ENCODE measurements at places on chromosomes 16 and 17. TPM values are rescaled to one million over a fixed set of nuclear protein-coding genes. Genes with fewer than 3 reads are reported as not detected.
A peak's percentile ranks its signal among the peaks of the same experiment; 100 is the strongest.

The ICAM2 gene
- not detected for total RNA-seq

DNA sequence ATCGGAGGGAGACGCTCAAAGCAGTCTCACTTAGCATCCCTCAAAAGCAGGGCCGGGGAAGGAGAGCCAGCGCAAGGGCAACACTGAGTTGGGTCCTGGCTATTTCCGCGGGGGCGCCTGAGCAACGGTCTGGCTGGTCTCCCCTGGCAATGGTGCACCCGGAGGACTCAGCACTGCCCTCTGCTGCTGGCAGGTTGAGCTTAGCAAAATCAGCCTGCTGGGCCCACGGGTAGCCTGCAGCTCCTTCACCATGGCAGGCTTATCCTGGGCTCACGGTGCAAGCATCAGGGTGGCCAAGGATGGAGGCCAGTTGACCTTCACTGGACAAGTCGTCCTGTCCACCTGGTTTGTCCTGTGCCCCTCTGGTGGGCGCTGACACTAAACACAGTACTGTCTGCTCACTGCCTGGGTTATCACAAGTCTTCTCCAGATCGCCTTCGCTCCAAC is 14.4 kb upstream of the ALDH3A1 start:
- DNase-seq = peak; percentile 87

- DNase-seq = no peak
These were observed 126.2 kb upstream of the WSCD1 start for GRCh38 chr17:5943982-5944381.

DNA sequence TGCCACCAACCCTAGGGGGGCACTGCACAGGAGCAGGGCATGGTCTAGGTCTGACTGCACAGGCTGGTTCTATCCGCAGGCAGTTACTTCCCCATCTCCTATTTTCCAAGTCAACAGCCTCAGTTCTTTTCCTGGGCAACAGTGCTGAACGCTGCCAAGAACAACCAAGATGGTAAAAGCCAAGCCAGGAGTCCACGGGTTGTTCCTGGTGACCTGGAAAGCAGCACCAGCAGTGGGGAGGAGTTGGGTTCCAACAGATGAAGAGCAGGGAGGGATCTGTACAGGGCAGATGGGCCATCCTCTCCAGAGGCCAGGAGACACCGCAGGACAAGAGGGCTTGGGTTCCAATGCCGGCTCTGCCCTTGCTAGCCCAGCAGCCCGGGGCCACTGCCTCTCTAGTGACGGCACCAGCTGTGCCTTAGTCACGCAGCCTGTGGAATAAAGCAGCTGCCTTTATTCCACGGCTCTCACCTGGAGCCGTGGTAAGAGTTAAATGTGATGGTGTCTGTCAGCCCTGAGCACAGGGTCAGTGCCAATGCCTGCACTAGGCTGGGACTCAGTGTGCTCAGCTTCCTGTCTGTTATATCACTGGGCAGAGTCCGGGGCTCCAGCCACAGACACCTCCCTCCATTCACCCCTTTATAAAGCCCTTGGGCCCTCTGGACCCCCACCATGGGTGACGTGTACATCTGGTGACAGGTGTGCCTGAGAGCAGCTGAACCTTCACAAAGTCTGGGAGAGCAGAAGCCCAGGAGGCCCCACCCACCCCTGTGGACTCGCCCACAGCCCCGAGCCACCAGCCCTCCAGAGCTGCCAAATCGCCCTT is 44.9 kb downstream of the MARF1 start:
- no peak for DNase-seq

The KRTAP9-2 gene
- total RNA-seq = not detected

GRCh38 chr16:49116873-49117272 is 164.8 kb downstream of the CBLN1 start:
- no peak for DNase-seq

DNA sequence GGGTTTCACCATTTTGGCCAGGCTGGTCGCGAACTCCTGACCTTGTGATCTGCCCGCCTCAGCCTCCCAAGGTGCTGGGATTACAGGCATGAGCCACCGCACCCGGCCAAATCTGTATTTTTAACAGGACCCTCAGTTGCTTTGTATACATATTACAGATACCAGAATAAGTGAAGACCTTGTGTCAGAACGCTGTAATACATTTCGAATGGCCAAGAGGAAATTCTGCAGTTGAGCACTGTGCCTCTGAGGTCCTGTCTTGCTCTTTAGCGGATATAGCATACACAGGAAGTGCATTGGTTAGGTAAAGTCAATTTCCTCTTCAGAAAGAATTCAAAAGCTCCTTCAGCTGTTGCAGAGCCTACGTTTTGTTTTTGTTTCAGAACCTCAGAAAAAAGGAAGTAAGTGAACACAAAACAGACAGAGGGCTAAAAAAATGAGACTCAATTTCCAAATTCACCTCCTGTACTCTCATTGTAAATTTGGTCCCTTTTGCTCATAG is 15.7 kb downstream of the CRLF3 start:
- no peak for DNase-seq

The PDILT gene
- not detected for total RNA-seq

The USP32 gene
- total RNA-seq = 40.8 TPM

The NUPR1 gene
- not detected for total RNA-seq

- DNase-seq = no peak
These were observed 102.0 kb downstream of the ITFG1 start for GRCh38 chr16:47358816-47359215.

The MYH3 gene
- 3.8 TPM for total RNA-seq

DNA sequence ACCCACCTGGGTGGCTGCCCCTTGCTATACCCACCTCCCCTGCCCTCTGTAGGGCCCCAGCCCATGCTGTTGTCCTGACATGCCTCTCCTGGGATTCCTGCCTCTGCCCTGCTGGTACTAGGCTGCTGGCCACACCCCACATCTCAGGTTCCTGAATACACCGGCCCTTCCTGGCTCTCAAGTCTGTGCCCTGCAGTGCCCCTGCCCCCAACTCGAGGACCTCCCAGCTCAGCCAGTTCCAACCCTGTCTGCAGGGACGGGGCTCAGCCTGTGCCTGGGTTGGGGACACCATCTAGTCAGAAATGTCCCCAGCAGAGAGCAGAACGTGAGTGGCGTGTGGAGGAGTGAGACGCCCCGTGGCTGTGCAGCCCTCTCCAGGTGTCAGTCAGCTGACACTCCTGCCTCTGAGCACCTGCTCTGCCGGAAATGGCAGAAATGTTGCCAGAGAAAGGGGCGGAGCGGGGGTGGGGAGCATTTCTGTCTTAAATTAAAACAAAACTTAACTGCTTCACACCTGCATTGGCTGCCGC is 28.7 kb downstream of the ACSF3 start:
- no peak for DNase-seq

The ADORA2B gene
- total RNA-seq = 0.98 TPM

GRCh38 chr17:17685775-17686291 is 4.6 kb downstream of the RAI1 start:
- no peak for DNase-seq

The TBC1D3B gene
- 12.5 TPM for total RNA-seq

GRCh38 chr16:10946308-10946707 is 1.9 kb downstream of the CLEC16A start:
- no peak for DNase-seq

GRCh38 chr16:84806256-84806889 is 13.4 kb upstream of the CRISPLD2 start:
- DNase-seq = no peak

The CHD9 gene
- total RNA-seq = 76.6 TPM

- DNase-seq = no peak
These were observed 1.4 kb downstream of the GPS1 start for GRCh38 chr17:82053130-82053529.

DNA sequence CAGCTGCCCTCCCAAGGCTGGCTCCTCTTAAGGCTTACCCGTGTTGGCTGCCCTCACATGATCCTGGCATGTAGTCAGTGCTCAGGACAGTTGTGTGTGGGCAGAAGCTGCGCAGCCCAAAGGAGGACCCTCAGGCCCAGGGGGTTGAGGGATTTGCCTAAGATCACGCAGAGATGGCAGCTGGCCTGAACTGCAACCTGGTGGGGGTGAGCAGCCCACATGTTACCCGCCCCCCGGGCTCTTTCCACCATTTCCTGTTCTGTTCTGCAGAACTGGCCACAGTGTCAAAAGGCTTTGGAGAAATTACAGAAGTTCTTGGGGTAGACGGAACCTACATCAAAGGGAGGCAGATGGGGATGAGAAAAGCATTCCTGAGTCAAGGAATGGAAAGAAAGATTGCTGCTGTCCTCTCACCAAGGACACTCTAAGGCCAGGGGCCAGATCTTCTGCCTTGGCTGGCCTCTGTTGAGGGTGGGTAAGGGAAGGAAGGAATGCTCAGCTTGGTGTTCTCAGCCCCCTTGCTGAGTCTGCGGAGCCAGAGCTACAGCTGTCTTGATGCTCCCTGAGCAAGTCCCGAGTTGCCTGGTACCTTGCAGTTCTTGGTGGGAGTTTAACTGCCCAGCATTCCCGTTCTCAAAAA is 53.0 kb downstream of the EPN2 start:
- no peak for DNase-seq

- DNase-seq = no peak
These were observed 6.6 kb upstream of the DHRS7C start for GRCh38 chr17:9798008-9798407.

GRCh38 chr16:4803898-4804762 is 1.7 kb upstream of the ROGDI start:
- DNase-seq = no peak

The CDH15 gene
- total RNA-seq = not detected

DNA sequence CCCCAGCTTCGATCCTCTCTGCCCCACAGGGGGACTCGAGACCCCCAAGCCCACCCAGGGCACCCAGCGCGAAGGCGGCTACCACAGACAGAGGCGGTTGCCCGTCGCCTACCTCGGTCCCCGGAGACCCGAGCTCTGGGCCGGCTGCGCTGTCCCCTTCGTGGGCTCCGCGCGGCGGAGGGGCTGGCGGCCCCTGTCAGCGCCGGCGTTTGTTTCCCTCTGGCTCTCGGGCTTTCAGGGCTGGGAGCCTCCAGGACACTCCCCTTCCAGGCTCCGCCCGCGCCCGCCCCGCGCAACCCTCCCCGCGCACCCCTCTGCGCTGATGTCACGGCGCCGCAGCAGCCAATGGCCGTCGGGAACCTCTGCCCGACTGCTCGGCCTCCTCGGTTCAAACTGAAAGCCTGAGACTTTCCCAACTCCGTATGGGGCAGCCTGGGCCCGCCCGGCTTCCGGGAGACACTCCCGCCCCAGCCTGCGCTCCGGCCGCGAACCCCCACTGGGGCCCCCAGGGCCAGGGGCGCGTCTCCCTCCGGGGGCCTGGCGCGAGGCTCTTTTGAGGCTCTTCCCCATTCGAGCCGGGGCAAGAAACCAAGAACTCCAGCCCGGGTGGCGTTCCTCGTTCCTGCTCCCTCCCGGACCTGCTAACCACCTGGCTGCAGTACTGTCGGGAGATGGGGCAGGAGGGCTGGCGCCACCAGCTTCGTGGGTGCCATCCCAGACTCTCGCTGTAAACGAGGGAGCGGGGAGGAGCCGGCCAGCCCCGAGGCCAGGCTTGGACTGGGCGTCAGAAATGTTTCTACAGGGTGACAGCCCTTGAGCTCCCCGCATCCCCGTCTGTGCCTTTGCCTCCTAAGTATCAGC is at the start of gene CDC42EP4:
Gene CDC42EP4, minus strand, starts transcription at position 221 of the 861 bp plus-strand sequence. CDS start 25,501 bp downstream, outside the sequence.
- peak; percentile 92 for DNase-seq

DNA sequence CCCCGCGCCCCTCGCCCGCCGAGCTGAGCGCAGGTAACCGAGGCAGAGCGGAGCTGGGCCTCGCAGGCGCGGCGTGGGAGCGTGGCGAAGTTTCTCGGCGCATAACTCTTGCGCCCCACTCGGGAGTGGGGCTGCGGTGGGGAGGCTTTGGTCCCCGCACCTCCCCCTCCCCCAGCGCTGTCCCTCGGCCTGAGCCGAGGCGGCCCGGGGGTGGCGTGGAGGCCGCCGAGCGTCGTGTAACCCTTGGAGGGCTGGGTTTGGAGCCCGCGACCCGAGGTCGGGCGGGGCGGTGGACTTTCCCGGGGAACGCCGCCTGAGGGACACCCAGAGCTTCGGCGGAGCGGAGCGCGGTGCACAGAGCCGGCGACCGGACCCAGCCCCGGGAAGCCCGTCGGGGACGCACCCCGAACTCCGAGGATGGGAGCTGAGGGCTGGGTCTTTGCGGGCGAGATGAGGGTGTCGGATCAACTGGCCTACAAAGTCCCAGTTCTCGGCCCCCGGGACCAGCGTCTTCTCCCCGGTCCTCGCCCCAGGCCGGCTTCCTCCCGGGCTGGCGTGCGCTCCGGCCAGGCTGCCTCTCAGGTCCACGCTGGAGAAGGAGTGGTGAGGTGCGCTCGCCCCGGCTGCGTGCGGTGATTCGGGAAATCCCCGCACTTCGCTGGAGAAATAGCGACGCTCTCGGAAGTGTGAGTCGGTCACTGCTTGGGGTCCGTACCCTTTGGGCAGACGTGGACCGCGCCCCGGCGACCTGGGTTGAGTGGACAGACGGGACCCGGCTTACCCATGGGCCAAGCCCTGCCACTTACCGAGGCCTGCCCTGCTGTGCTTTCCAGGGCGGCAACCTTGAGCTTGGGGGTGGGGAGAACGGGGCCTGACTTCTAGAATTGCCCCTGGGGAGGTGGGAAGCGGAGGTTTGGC is 168.4 kb downstream of the RAB11FIP4 start:
- no peak for DNase-seq

DNA sequence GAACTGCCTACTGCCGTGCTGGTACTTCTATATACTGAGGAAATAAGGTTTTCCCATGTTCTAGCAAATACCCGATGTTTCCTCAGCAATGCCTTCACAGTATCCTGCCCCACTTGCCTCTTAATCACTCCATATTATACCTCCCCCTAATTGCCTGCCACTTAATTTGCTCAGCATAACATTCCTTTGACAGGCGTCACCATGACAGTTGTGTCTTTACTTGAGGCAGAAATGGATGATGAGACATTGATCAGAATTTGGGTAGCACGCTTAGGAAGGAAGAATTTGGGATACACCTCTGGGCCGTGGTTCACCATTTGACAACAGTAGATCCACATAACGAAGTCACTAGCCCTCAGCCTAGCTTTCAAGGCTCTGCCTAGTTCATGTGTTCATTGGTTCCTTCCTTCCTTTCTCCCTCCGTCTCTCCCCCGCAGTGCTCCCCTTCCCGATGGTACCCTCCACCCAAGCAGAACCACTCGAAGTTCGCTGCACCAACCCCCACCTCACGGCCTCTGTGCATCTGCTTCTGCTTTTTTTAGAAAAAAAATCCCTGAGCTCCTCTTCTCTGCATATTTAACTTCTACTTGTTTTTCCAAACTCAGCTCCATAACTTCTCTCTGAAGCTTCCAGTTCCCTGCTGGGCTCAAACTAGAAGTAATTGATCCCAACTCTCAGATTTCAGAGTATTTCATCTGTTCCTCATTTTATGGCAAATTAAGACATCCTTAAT is 19.4 kb downstream of the IQCK start:
- no peak for DNase-seq

DNA sequence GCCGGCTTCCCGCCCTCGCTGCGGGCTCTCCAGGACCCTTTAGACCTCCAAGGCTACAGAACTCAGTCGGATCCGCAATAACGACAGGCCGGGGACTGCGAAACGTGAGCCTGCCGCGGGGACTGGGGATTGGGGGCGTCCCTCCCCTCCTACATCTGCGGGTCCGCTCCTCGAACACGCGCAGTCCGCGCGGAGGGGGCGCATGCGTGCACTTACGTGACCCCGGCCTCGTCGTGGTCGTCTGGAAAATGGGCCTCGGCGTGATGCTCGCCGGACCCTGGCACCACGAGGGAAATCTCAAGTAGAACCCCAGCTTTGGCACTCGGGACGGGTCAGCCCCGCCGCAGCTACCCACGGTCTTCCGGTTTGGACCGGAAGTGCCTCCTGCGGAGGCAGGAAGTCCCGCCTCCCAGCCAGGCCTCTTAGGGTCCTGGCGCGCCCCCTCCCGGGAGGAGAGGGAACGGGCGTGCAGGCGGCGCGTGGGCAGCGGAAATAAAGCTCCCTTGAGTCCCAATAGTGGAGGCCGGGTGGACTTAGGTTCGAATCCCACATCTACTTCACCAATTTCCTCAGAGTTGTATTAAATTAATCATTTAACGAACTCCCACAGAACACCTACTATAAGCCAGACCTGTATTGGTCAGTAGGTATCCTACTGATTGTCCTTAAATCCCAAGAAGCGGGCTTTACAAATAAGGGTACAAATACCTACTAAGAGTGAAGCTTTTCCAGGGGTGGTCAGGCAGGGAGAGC is at the start of gene TAF1C:
Gene TAF1C, minus strand, starts transcription at position 373 of the 753 bp plus-strand sequence. CDS start 2,069 bp downstream, outside the sequence.
- peak; percentile 92 for DNase-seq
